ENCODE measurements at places on chromosomes 7 and 10. TPM values are rescaled to one million over a fixed set of nuclear protein-coding genes. Genes with fewer than 3 reads are reported as not detected.
A peak's percentile ranks its signal among the peaks of the same experiment; 100 is the strongest.

DNA sequence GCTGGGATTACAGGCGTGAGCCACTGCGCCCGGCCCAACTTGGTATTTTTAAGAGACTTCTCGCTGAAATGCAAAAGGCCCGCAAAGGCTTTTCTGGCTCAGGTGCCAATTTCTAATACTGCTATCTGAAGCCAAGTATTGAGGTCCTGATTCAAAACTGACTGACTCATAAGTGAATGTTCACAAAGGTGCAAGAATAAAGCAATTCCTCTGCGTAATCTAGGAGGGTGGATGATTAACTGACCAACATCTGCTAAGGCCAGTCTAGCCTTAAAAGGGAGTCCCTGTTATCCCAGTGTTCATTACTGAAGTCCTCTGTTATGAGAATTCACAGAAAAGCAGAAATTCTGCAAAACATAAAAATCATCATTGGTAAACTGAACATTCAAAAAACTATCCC is 111.4 kb downstream of the SRPK2 start:
- DNase-seq: no peak

DNA sequence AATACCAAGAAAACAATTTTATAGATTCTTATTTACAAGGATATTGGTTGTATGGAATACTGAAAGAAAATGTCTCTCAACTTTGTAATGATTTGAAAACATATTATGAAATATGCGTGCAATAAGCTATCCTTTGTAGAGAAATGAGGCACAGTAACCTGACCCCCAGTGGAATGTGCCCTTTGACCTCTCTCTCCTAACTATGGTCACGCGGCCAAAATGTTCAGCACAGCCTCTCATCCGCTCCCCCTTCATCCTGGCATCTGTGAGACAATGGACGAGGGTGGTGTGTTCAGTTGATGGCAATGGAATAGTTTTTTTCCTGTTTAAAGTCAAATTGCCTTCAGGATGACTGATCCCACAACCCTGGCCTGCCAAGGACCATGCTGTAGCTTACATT is 13.3 kb downstream of the BEND7 start:
- DNase-seq: no peak

DNA sequence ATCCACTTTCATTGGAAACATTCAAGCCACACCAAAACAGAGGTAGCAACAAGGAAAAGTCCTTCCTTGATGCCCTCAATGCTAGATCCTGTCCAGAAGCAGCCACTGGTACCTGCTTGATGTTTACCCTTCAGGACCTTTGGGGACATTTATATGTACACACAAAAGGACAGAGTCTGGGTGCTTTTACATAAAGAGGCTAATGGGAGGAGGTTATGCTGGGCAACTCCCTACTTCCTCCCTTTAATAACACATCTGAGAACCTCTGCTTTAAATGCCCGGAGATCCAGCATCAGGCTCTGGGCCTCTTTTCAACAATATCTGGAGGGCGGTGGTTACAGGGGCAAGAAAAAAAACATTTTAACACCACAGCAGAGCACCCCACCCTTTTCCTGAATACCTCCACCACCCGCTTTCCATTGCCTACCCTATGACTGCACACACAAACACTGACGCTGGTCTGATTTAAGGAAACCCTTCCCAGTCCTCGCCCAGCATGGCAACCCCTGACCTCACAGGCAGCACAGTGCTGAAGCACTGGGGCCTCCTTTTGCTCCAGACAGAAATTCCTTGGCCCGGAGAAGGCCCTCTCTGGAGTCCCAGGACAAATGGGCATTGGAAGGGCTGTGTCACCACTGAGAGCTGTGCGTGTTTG is 39.3 kb upstream of the DUSP5 start:
- no peak for DNase-seq

DNA sequence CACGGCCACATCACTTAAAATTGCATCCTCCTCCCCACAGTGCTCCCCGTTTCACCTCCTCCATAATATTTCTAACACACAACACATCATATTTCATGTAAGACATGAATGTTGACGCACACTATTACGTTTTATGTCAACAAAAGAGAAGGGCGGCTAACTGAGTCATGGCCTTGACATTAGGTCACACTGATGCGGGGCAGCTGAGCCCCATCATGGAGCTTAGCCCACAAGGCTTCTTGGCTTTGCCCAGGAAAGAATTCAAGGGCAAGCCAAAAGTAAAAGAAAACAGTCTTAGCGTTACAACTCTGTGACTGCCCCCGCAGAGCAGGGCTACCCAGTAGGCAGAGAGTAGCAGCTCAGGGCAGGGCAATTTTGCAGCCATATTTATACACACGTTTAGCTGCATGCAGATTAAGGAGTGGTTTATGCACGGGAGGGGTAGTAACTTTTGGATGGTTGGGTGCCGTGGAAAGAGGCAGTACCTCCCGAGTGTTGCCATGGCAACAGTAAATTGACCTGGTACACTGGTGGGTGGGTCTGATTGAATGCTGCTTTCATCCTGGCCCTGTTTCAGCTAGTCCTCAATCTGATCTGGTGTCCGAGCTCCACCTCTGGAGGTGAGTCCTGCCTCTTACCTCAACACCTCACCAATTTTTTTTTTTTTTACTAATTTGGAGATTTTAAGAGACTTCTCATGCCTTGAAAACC is 156.2 kb upstream of the FRMD4A start:
- DNase-seq: peak; percentile 49

DNA sequence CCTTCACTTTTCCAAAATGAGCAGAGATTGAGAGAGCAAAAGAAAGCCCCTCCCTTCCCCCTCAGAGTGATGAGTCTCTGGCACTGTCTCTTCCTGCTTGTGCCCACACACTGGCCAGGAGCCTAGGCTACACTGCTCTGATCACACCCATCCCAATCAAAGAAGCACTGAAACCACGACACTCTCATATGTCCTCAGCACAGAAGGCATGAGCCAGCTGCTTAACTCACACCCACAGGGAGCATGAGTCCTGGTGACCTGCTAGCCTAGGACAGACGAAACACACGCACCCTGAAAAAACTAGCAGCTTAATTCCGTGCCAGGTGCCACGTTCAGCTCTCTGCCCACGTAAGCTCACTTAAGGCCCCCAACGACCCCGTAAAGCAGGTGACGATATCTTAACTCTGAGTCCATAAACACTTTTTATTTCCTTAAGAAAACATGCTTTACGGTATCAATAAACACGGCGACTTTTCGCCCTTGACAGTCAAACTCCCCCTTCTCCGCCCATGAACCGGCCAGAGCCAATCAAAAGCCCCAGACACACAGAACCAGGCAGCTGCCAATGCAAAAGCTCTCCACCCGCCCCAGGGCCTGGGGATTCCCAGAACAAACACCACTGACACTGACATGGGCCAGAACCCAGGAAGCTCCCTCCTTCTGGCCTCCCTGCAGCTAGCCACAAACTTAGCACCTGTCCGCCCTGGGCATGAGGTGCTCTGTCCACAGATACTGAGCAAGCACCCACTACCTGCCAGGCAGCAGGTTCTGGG is 69.0 kb downstream of the TNRC18 start:
- DNase-seq: peak; percentile 33

DNA sequence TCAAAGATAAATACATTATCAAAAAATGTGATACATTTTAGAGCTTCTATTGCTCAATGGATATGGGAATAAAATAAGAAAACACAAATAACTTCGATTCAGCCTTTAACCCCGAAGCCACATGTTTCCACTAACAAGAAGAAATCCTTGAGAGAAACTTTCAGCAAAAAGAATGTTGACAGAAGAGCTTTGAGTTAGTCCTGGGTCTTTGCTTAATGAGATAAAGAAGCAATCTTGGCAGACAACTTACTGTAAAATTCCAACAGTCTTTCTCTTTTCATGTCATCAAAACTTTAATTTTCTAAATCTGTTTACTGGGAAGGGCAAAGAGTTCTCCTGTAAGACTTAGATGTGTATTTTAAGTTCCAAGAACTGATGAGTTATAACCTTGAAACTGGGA is 810.2 kb downstream of the CNTNAP2 start:
- no peak for DNase-seq

The DRGX gene
- 0.10 TPM for total RNA-seq

GRCh38 chr7:97024209-97025129 is at the start of gene DLX5:
DLX5 (minus strand) TSS chr7:97024831; CDS start chr7:97024623, 208 bp downstream.
- peak; percentile 55 for DNase-seq

- DNase-seq: no peak
These were observed 90.1 kb upstream of the PIK3CG start for GRCh38 chr7:106774768-106775551.

DNA sequence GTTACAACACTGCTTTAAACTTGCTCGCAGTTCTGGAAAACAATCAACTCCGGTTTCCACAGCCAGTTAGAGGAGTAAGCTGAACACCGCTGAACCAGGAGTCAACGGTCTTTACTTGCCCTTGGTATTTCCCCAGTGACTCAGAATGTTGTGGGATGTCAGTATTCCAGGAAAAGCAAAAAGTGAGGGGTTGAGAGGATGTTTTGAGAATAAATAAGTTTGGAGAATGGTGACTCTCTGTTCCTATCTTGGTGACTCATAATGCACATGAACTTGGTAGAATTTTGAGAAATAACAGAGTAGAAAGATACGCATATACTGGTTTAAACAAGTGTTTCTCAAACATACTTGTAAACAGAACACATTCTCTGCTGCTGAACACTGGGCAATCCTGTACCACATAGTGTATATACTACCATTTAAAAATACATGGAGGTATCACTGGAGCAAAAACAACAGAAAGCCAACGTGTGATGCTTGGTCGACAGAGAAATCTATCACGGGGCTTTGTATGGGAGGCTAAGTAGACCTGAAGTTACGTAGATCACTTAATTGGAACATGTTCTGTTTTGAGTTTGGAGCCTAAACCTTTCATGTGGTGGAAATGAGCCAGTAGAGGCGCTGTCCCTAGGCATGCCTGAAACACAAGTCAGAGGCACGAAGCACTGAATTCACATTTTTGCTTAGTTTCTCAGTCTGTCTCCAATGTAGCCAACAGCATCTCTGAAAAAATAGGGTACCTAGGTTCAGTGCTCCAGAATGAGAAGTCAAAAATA is 534.3 kb downstream of the PARD3 start:
- peak; percentile 81 for DNase-seq

The PRPS1L1 gene
- not detected for total RNA-seq

The SEMA3E gene
- not detected for total RNA-seq

DNA sequence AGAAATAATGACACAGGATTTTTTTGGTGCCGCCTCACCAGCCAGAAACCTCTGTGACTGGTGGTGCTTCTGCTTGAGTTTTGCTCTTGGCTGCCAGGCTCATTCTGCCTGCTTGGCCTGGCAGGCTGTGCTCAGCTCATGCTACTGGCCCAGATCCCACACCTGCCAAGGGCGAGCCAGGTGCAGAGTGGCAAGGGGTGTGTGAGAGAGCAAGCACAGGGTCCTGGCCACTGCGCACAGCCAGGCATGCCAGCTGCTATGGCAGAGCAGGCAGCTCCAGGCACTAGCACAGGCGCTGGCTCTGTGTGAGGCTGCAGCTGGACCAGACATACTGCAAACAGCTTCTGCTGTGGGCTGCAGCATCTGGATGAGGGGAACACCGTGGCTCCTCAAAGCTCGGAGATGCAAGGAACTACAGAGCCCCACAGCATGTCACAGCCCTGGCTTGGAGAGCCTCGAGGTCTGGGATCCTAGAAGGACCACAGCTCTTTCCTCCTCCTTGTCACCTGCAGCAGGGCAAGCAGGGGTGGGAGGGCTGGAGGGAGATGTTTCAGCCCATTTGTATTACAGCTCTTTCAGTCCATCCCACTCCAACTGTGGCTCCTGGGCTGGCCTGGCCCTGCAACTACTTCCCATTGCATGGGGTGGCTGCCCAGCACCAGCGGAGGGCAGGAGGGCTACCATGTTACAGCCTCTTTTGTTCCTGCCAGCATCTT is 313.4 kb upstream of the SEMA3C start:
- DNase-seq: no peak

DNA sequence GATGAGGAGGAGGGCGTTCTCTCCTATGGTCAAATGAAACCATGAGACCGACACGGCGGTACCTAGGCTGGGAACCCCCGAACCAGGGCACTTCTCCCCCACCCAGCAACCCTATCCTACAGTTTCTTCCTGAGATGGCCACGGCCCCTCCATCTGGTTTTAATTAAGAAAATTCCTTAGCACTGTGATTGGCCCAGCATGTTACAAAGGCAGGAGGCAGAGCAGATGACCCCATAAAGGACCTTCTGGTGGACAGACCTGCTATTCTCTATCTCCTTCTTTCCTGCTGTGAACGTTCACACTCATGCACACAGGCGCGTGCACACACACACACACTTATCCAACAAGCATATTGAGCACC is 129.4 kb downstream of the RGS10 start:
- no peak for DNase-seq

The PTPN20 gene
- total RNA-seq: not detected

The TRIM50 gene
- not detected for total RNA-seq

DNA sequence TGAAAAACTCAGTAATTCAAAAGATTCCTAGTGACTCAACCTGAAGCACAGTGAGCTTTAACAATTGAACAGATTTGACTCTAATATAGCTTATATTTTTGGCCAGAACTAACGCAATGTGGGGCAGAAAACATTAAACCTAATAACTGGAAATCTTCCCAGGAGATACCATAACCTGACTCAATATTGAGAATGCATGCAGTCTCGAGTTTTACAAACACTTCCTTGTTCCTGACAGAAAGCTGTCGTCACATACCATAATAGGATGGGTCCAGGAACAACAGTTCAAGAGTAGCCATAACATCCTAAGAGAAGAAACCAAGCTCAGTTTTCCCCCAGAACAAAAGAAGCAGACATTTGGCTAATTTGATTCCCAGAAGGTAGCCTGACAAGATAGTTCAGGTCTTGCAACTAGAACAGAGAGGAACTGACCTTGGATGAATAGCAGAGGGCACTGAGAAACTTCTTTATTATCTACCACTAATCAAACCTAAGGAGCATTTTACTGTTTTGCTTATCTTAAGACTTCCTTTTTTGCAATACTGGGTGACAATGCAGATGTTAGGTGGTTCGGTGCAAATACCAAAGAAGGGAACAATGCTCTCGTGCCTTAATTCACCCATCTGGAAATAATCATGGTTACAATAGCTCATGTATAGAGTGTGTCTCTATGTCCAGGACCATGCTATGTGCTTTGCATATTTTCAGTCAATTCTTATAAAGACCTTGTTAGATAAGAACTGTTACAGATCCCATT is 38.6 kb upstream of the ACSL5 start:
- DNase-seq: no peak

The TSPAN33 gene
- total RNA-seq: 7.0 TPM

- DNase-seq: peak; percentile 36
These were observed 8.6 kb upstream of the CRYGN start for GRCh38 chr7:151448261-151449252.

The TBC1D12 gene
- total RNA-seq: 7.2 TPM

The CASD1 gene
- 7.1 TPM for total RNA-seq

DNA sequence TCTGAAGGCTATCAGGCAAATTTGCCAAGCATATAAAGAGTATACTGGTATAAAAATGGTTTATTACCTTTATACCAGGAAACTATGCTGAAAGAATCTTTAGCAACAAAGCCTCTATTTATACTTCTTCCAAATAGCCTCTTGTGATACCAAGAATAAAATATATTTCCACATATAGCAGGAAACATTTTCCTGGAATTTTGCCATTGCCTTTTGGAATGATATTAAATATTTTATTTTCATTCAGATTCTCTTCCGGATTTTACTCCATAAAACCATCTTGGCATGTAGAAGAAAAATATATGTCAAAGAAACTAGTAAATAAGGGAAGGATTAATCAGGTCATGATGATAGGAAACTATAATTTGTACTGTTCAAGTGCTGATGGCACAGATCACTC is 17.7 kb downstream of the SOSTDC1 start:
- no peak for DNase-seq

GRCh38 chr10:42551582-42552187 is 86.7 kb downstream of the ZNF33B start:
- DNase-seq: no peak

Measured in MG63 (cell line).